ENCODE measurements at places on chromosomes 13 and 19. TPM values are rescaled to one million over a fixed set of nuclear protein-coding genes. Genes with fewer than 3 reads are reported as not detected.

PSG3 gene
- not detected for total RNA-seq

ZNF628 gene
- 7.0 TPM for total RNA-seq

GRCh38 chr13:67351909-67352308, 121.8 kb upstream of the PCDH9 start:
- no peaks in the 10 kb centered on the region for H3K27me3 ChIP-seq
- DNase-seq = no peak
- H3K27ac ChIP-seq = no peak overlapping the region
- no peaks in the 10 kb centered on the region for H3K4me1 ChIP-seq
- no peak overlapping the region for H3K4me3 ChIP-seq

- H3K36me3 ChIP-seq = no peaks in the 10 kb centered on the region
- H3K4me1 ChIP-seq = no peaks in the 10 kb centered on the region
- H3K27ac ChIP-seq = no peak overlapping the region
- no peak overlapping the region for H3K4me3 ChIP-seq
- no peak for DNase-seq
Observed at GRCh38 chr19:13493516-13494310, 12.6 kb downstream of the CACNA1A start.

DNA sequence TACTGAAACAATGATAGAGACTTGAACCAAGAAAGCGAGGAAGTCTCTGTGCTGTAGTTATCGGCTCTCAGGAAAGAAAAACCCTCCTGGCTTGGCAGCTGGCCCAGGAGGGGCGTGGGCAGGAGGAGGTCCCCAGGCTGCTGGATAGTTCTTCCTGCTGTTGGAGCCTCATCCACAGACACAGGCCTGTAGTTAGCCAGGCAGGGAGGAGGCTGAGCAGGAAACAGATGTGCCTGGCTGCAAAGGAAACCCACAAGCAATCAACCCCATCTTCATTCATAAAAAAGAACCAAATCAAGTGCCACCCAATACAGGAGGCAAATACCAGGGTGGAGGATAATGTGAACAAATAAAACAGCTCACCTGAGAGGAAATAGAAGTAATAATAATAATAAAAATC, 86.2 kb downstream of the IRS2 start:
- DNase-seq = no peak
- H3K36me3 ChIP-seq = no peaks in the 10 kb centered on the region
- H3K4me1 ChIP-seq = no peaks in the 10 kb centered on the region
- H3K27ac ChIP-seq = no peak overlapping the region

DNA sequence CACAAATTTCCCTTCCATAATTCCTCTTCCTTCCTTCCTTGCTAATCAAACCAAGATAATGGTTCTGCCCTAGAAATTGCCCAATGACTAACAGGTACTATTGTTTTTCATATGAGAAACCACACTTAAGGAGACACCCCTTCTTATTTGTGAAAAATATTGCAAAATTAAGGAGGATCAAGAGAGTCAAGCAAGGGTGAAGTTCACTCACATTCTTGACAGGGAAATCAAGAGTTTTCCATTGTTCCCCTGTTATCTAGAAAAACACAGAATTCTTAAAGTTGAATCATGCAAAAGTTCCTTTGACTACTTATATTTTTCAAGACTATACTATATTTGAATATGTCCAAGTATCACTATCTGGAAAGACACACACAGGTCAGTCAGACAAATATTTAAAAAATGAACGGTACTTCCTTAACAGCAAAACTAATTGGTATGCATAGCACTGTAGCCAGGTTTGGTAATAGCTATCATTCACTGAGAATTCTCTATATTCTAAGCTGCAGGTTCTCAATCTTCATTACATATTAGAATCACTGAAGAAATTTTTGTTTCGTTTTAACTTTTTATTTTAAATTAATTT, 897.2 kb downstream of the DIAPH3 start:
- H3K4me1 ChIP-seq = no peaks in the 10 kb centered on the region
- no peak for DNase-seq
- H3K4me3 ChIP-seq = no peak overlapping the region
- H3K27me3 ChIP-seq = no peaks in the 10 kb centered on the region

GRCh38 chr13:100128838-100129237, 39.9 kb downstream of the PCCA start:
- no peak overlapping the region for H3K27ac ChIP-seq
- no peaks in the 10 kb centered on the region for H3K27me3 ChIP-seq
- H3K4me1 ChIP-seq = no peaks in the 10 kb centered on the region
- H3K4me3 ChIP-seq = no peak overlapping the region
- DNase-seq = no peak
